ENCODE measurements at places on chromosomes 5 and 9. TPM values are rescaled to one million over a fixed set of nuclear protein-coding genes. Genes with fewer than 3 reads are reported as not detected.

DNA sequence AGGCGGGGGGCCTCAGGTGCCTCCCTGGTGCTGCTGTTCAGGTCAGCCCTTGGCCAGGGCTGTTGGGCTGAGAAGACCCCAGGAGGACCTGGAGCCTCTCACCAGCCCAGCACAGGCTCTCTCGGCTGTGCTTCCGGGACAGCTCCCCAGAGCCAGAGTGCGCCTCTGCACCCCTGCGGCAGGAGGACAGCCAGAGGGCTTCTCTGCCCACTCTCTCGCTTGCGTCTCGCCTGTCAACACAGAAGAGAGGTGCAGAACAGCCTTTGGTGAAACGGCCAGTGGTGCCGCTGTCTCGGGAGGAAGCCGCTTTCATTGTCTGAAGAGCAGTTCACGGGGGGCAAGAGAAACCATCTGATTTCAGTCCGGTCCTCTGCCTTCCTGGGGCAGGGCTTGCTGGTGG, 3.8 kb upstream of the NACC2 start:
- H3K4me1 ChIP-seq: peaks cover 12% of the 10 kb centered on the region
- H3K4me3 ChIP-seq: no peak overlapping the region
- no peaks in the 10 kb centered on the region for H3K27me3 ChIP-seq
- H3K36me3 ChIP-seq: peaks cover 7% of the 10 kb centered on the region
- no peak overlapping the region for H3K27ac ChIP-seq
- no peak for DNase-seq

DNA sequence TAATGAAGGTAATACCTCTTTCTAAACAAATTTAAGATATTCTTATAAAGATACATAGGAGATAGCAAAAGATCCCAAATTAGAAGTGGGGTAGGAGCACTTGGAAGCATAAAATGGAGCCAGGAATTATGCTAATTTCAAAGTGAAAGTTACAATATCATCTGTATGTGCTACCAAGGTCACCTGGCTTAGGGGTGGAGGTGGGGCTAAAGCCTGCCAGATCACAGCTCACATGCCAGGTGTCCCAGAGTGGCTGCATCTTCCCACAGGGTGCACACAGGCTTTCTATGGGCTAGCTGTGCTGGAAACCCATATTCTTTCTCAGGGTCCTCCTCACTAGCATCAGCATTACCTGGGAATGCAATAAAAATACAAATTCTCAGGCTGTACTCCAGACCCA, 118.2 kb upstream of the TXNDC8 start:
- H3K27ac ChIP-seq: no peak overlapping the region
- H3K36me3 ChIP-seq: no peaks in the 10 kb centered on the region
- H3K4me3 ChIP-seq: no peak overlapping the region
- no peak for DNase-seq
- no peaks in the 10 kb centered on the region for H3K4me1 ChIP-seq

DNA sequence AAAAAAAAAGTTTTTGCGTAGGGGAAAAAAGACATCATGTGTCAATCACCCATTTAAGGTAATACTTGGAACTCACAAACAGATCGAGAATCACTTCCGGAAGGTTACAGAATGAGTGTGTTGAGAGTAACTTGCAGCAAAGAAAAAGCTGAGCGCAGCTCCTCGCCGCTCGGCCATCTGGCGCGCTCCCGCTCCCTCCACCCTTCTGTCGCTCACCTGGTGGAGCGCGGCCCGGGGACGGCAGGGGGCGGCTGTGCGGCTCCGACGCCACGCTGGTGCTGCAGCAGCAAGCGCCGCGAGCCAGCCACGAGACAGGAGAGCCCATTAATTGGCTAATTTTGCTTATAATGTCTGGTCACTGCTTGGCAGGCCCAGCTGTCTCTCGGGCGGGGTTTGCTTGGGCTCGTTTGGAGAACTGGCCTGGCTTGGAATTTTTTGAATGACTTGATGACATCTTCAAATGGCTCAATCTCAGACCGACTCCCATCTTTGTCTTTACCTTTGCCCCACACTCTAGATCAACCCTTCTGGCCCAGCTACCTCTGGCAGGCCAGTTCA, 601.8 kb downstream of the CCDC171 start:
- H3K27me3 ChIP-seq: no peaks in the 10 kb centered on the region
- H3K36me3 ChIP-seq: no peaks in the 10 kb centered on the region
- no peak overlapping the region for H3K4me3 ChIP-seq
- H3K27ac ChIP-seq: no peak overlapping the region
- H3K4me1 ChIP-seq: no peaks in the 10 kb centered on the region

NKD2 gene
- total RNA-seq: 0.37 TPM

RAPGEF6 gene
- 20.8 TPM for total RNA-seq

DNA sequence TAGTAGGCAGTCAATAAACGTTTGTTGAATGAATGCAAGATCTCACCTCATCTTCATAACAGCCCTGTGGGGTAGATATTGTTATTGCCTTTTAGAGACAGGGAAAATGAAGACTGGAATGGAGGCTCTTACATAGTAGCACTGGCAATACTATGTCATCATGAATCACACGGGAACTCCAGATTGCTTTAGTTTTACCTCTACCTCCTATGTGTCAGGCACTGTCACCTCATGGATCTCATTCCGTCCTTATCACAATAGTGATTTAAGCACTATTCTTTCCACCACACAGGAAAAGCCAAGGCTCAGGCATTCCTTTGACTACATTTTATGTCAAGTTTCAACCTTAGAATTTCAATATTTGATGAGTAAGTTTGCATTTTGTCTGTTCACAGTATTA, 2.9 kb upstream of the EPB41L4B start:
- no peak overlapping the region for H3K4me3 ChIP-seq
- peaks cover 27% of the 10 kb centered on the region for H3K4me1 ChIP-seq
- no peaks in the 10 kb centered on the region for H3K36me3 ChIP-seq
- H3K27me3 ChIP-seq: no peaks in the 10 kb centered on the region
- DNase-seq: no peak

NR2F1-AS1 gene
- total RNA-seq: 6.0 TPM

GRCh38 chr5:123204251-123204650, 115.2 kb downstream of the PRDM6 start:
- H3K36me3 ChIP-seq: no peaks in the 10 kb centered on the region
- no peak for DNase-seq
- H3K4me1 ChIP-seq: peaks cover 19% of the 10 kb centered on the region
- H3K27ac ChIP-seq: no peak overlapping the region
- no peak overlapping the region for H3K4me3 ChIP-seq

- no peaks in the 10 kb centered on the region for H3K36me3 ChIP-seq
- H3K4me3 ChIP-seq: peak overlapping the region; percentile 32
- peaks cover 39% of the 10 kb centered on the region for H3K4me1 ChIP-seq
- H3K27me3 ChIP-seq: no peaks in the 10 kb centered on the region
These were observed 94.4 kb upstream of the IFNE start for GRCh38 chr9:21576331-21577189.

GRCh38 chr9:113513536-113513935, 50.0 kb downstream of the RGS3 start:
- H3K4me1 ChIP-seq: peaks cover 27% of the 10 kb centered on the region
- H3K27ac ChIP-seq: no peak overlapping the region
- H3K4me3 ChIP-seq: no peak overlapping the region
- H3K36me3 ChIP-seq: no peaks in the 10 kb centered on the region

GRCh38 chr9:87189006-87189405, 241.7 kb upstream of the GAS1 start:
- no peak for DNase-seq
- H3K27ac ChIP-seq: peak overlapping the region; percentile 65
- peaks cover 42% of the 10 kb centered on the region for H3K4me1 ChIP-seq
- no peaks in the 10 kb centered on the region for H3K27me3 ChIP-seq
- H3K4me3 ChIP-seq: no peak overlapping the region

DNA sequence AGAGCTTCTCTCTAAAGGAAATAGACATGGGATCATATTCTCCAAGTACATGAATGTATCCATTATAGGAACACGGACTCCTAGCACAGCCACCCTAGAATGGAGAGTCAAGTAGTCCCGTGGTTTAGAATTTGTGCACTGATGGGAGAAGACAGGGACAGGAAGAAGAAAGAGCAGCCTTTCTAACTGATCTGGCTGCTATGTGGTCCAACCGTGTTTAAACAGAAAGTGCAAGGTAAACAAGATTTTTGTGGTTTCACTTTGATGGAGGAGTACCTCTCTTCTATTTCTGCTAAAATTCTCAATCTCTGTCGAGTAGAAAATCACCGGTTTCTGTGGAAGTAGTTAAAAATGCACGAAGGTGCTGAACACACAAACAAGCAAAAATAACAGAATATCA, 171.3 kb downstream of the ST8SIA4 start:
- H3K36me3 ChIP-seq: no peaks in the 10 kb centered on the region
- no peak overlapping the region for H3K27ac ChIP-seq
- DNase-seq: no peak
- no peak overlapping the region for H3K4me3 ChIP-seq
- H3K4me1 ChIP-seq: no peaks in the 10 kb centered on the region

Measured in SJSA1 (cell line).